SJCRH30 (cell line): ENCODE measurements at places on chromosomes 16 and 17.

- DNase-seq = no peak
Observed at GRCh38 chr16:8403978-8404749, 186.1 kb downstream of the TMEM114 start.

DNA sequence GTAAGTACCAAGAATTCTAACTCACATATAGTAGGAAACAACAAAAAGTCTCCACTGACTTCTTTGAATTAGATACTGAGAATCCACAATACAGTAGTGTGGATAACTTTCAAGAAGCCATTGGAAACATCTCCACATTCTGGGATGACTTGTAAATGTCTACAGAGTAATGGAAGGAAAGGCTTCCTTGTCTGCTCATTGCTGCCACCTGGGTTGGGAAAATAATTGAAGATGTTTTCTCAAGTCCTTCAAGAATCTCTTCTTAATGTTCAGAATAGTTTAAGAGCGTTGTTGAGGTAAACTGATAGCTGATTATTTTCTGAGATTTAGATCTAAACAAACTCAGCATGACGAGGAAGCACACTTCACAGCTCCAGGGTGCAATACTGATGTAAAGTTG is 14.0 kb downstream of the CPSF4L start:
- no peak for DNase-seq

DNA sequence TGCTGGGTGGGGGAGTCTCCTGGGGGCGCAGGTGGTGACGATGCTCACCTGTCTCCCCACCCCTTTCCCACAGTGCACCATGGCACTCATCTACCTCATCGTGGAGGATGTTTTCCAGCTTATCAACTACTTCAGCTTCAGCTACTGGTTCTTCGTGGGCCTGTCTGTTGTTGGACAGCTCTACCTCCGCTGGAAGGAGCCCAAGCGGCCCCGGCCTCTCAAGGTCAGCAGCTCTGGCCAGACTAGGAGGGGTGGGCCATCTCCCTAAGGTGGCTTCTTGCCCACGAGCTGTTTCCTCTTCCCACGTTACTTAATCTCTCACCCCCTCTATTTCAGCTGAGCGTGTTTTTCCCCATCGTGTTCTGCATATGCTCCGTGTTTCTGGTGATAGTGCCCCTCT is 14.5 kb downstream of the SLC7A6OS start:
- no peak for DNase-seq

DNA sequence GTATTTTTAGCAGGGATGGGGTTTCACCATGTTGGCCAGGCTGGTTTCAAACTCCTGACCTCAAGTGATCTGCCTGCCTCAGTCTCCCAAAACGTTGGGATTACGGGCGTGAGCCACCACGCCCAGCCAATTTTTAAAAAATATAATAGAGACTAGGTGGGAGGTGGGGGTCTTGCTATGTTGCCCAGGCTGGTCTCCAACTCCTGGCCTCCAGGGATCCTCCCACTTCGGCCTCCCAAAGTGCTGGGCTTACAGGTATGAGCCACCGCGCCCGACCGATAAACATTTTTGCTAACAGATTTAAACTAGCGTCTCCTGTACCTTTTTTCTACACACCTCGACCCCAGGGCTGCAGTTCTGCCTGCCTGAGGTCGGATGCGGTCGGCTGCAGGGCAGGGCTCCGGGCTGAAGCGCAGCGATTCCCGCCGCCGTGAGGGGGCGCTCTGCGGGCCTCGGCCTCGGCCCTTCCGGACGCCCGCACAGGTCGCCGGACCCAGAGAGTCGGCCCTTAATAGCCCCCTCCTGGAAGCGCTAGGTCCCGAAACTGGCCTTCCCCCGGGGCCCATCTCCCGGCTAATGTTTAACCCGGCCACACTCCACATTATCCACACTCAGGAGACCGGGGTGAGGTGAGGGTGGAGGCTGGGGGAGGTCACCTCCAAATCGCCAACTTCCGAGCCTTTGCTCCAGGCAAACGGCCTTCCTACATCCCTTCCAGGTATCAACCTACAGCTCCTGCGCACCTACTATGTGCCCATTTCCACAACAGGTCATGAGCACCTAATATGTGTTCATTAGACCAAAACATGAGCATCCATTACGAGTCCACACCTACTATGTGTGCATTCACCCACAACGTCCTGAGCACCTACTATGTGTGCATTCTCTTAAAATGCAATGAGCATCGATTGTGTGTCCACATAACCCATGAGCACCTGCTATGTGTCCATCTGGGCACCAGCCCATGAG is 2.0 kb upstream of the GLIS2 start:
- DNase-seq = no peak

DNA sequence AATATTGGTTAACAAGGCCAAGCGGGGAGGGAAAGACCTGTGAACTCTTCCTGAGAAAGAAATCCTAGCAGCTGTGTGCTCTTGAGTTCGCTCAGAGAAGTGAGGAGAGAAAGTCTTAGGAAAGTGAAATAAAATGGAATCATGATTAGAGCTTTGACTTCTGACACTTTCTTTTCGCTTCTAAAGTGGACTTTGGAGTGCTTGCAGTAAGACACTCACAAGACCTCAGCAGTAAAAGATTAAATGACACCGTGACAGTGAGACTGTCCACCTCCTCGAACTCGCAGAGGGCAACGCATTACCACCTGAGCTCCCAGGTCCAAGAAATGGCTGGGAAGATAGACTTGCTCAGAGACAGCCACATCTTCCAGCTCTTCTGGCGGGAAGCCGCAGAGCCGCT is 71.2 kb downstream of the RNF213 start:
- DNase-seq = no peak

GRCh38 chr17:60909405-60909804 is 231.8 kb downstream of the BCAS3 start:
- no peak for DNase-seq

GRCh38 chr16:75433732-75434413 is 570 bp upstream of the CFDP1 start:
- peak; percentile 72 for DNase-seq

DNA sequence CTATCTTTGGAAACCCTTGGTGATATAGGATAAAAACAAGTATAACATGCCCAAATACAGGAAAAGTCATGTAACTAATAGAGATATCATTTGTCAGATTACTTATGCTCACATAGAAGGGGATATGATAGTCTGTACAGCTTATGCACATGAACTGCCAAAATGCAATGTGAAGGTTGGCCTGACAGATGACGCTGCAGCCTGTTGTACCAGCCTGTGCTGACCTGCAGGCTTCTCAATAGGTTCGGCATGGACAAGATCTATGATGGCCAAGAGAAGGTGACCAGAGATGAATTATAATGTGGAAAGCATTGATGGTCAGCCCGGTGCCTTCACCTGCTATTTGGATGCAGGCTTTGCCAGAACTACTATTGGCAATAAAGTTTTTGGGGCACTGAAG is 12.7 kb downstream of the WFIKKN2 start:
- no peak for DNase-seq

GRCh38 chr17:40794466-40794865 is 5.3 kb downstream of the KRT28 start:
- no peak for DNase-seq

DNA sequence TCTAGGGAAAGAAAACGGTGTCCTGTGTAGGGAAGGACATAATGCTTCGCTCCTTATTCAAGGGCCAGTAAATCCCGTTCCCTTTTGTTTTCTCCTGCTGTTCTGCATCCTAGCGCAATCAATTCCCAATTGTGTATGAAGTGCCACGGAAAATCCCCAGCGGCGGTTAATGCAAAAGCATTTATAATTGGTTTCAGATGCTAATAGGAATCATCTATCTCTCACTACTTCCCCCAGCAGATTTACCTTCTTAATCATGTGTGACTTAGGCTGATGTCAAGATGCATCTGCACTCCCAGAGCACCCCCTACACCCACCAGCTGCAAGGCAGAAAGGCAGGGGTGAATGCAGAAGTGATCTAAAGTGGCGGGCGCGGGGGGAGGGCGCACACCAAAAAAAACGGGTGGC is 32.7 kb upstream of the SSTR2 start:
- no peak for DNase-seq

DNA sequence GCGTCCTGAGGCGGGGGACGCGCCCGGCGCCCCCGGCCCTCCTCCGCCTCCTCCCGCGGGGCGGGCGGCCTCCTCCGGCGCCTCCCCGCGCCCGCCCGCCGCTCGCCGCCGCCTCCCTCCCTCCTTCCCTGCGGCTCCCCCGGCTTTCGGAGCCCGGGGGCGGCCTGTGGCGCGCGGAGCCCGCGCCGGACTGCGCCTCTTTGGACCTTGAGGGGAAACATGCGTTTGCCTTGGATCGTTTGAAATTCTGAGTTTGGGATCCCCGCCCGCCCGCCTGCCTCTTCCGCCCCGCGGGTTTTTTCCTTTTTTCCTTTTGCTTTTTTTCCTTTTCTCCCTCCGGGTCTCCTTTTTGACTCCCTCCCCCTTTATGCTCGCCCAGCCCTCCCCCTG is 390 bp downstream of the ZNRF1 start:
- no peak for DNase-seq

DNA sequence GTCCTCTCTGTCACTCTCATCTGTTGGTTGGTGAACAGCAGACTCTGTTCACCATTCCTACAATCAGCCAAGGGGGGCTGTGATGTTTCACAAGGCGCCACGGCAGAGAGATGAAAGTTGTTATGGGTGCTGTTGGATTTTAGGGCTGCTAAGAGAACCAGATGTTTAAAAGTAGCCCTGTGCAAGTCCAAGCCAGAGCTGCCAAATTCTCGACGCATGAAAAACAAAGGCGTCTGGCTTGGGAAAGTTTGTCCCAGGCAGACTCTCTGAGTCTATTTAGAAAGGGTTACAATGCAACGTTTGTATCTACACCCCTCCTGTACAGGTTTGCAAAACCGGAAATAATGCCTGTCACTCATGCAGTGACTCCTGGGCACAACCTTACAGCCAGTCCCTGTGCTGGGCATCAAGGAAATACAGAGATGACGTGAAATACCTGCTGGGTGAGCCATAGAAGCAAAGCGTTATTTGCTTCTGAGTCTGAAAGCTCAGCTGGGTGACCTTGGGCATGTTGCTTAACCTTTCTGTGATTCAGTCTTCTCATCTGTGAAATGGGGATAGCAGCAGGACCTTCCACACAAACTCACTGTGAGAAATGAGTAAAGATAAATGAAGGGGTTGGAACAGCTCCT is 74.8 kb downstream of the XYLT1 start:
- no peak for DNase-seq

- no peak for DNase-seq
Observed at GRCh38 chr17:80431246-80432195, 16.6 kb downstream of the ENDOV start.

- no peak for DNase-seq
Observed at GRCh38 chr17:67124450-67125148, 80.2 kb downstream of the CACNG1 start.

DNA sequence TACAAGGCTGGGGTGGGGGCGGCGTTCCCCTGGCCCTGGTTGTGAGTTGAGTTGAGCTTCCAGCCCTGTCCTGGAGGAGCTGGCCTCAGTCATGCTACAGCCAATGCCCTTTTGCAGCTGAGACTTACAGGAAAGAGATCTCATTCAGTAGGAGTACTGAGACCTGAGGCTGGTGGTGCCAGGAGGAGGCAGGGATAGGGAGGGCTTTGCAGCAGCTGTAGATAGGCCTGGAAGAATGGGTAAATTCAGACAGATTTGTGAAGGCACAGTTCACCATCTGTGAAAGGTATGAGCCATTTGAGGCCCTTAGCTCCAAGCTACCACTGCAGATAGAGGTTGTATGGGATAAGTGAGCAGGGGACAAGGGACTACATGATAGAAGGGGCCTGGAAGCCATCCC is 5.6 kb downstream of the STX4 start:
- DNase-seq = no peak

DNA sequence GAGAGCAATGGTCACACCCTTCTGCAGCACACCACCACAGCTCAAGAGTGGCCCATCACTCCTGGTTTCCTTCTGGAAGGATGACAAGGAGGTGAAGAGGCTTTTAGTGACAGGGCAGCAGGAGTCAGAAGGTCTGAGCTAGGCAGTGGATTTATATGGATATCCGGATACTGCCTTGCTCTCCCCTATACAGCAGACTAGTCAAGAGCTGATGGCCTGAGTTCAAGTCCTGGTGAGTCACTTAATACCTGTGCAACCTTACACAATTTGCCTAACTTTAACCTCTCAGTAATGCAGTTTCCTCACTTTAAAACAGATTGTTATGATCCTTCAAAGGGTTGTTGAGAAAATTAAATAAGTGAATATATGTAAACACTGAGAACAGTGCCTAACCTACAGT is 22.9 kb downstream of the MYO18A start:
- DNase-seq = no peak

DNA sequence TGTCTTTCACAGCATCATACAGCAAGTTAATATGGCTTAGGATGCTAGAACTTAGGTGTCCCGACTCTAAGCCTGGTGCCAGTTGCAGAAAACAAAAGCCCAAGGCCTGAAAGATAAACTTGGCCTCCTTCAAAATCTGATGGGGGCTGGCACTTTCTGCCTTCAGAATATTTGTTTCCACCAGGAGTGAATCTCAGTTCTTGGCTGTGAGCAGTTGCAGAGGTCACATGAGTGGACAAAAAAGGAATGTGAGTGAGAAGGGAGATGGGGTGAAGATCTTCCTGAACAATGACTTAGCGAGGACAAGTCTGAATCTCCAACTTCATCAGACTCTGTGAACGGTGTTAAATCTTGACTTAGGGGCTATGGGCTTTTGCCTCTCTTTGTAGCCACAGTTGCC is 46.6 kb downstream of the HOXB1 start:
- no peak for DNase-seq

GRCh38 chr17:42989726-42990652 is 8.2 kb upstream of the RPL27 start:
- DNase-seq = no peak

- no peak for DNase-seq
Observed at GRCh38 chr16:57137566-57138273, 45.3 kb downstream of the CPNE2 start.

- no peak for DNase-seq
Observed at GRCh38 chr17:64781014-64781756, 119.1 kb upstream of the SMURF2 start.

GRCh38 chr17:80092959-80093358 is 8.4 kb upstream of the GAA start:
- DNase-seq = no peak

GRCh38 chr17:41763327-41763726 is 23.2 kb downstream of the JUP start:
- DNase-seq = no peak

DNA sequence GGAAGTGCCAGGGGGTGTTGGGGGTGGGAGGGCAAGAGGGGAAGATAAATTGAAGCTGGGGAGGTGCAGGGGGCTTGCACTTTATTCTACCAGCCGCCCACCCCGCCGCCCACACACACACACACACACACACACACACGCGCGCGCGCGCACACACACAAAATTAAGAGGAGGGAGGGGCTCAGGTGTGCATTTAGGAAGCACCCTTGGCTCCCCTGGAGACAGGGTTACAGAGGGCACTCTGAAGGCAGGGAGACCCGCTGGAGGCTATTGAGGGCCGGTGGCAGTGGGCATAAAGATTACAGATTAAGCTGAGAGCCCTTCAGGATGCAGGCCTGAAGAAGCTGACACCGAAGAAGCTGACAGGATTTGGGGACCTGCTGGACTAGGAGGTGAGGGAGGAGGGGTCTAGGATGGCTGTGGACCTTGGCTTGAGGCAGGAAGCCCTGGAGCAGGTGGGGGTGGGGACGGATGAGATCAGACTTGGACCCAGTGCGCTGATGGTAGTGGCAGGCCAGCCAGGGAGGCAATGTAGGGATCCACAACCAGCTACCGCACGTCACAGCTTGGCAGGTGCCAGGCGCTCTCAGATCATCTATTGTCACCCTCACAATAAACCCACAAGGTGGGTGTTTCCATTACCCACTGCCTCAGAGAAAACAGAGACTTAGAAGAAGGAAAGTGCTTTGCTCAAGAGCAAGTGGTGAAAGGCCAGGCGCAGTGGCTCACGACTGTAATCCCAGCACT is 772 bp upstream of the SAMD14 start:
- DNase-seq = no peak
